ENCODE measurements at places on chromosomes 4 and X. TPM values are rescaled to one million over a fixed set of nuclear protein-coding genes. Genes with fewer than 3 reads are reported as not detected.

GPC3 gene
- 0.16 TPM for total RNA-seq

- DNase-seq: no peak
These were observed 234.4 kb upstream of the GPC4 start for GRCh38 chrX:133649651-133650050.

GRCh38 chrX:146707781-146708180 is 101.8 kb upstream of the CXorf51B start:
- DNase-seq: no peak

CXCL6 gene
- total RNA-seq: not detected

DNA sequence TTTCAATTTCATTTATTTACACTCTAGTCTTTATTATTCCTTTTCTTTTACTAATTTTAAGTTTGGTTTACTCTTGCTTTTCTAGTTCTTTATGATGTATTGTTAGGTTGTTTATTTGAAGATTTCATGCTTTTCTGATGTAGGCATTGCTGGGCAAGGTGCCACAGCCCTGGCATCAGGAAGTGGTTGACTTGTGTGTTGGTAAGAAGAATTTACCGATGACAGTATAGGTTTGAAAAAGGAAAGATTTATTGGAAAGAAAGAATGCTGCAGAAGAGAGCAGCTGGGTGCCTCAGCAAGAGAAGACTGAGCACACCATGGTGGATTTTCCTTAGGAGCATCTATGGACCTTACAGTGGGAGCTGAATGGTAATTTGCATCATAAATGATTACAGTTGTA is 153.2 kb downstream of the KLF8 start:
- DNase-seq: no peak

FBXL5 gene
- 48.4 TPM for total RNA-seq

DNAAF6 gene
- total RNA-seq: not detected

TRPC5OS gene
- not detected for total RNA-seq

DNA sequence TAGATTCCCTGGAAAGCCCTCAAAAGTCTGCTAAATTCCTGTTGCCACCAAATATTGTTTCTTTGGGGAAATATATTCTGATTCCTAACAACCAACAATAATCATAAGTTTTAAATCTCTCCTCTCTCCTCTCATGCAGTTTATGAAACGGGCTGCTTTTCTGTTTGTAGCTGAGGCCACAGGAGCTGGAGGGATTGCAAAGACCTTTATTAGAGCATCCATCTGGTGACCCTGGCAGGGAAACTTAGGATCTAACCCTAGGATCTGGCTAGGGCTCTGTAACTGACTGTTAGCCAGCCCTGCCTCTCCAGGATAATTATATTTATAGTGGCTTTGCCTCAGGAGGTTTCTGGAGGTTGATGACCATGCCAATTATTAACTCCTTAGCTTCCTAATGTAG is 56.9 kb downstream of the SMAD1 start:
- DNase-seq: no peak

DNA sequence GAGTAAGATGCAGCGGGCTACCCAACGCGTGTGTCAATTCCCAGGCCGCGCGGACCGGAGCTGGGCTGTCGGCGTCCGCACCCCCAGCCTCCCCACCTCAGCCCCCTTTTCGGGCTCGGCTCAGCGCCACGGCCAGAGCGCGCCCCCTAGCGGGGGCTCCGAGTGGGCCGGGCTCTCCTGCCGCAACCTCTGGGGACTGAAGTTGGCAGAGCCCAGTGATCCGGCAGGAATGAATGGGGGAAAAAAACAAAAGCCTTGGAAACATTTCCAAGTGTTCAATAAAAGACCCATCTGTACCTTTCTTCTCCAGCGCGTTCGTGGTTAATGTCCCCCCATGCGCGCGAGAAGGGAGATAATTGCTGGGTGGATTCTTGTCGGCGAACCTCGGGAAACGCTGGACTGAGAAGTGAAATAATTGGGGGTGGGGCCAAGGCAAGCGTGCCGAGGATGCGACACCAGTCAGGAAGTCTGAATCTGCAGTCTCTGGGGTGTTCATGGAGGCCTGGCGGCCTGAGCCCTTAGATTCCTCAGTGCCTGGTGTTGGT is 5.2 kb upstream of the ARX start:
- DNase-seq: peak; percentile 48

DNA sequence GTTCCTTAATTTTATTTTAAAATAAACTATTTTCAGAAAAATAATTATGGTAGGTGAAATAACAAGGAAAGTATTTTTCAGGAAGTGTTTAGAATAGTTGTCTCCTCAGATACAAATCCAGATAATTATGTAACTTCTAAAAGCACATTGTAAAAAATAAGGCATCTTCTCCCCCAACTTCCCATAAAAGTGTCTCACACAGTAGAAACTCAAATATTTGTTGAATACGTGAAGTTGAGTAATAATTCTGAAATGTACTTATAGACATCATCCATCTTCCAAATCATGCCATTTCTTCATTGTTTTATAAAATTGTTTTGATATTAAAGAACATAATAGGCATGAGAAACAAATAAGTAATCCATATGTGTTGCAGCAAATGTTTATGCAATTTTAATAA is 18.0 kb downstream of the SHISA3 start:
- no peak for DNase-seq

- DNase-seq: peak; percentile 64
These were observed 158.3 kb downstream of the CPE start for GRCh38 chr4:165537028-165537648.

DNA sequence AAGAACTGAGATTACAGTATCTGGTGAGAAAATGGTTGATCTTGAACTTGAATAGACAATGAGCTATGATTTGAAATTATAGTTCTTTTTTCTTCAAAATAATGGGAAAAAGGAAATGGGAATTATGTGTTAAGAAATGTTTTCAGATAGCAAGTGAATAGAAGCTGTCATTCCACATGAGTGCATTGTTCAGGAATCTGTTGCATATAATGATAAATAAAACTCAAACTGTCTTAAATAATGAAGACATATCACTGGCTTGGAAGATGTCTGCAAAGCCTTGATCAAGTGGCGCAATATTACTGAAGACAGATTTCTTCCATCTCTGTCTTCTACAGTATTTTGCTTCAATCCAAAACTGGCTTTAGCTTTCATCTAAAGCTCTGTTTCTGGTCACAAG is 479.3 kb upstream of the ZFP42 start:
- DNase-seq: no peak

DNA sequence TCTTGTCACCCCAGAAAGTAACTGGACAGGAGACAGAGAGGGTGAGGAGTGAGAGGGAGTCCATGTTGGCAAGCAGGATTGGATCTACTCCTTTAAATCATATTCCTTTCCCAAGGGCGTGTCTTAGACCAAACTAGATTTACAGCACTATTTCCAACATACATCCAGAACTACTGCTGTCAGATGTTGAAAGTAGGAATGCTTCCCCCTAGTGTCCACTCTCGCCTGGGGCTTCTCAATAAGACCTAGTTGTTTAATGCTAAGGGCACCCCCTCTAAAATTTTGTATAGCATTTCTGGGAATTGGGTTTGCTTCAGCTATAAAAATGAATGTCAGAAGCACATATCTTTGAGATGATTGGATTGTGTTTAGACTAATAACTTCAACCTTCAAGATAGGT is 13.3 kb downstream of the OFD1 start:
- DNase-seq: peak; percentile 70

- DNase-seq: peak; percentile 13
These were observed 49.4 kb downstream of the RPS6KA3 start for GRCh38 chrX:20217271-20217670.

- DNase-seq: peak; percentile 30
These were observed 86.3 kb upstream of the RAPGEF2 start for GRCh38 chr4:159016593-159017024.

DNA sequence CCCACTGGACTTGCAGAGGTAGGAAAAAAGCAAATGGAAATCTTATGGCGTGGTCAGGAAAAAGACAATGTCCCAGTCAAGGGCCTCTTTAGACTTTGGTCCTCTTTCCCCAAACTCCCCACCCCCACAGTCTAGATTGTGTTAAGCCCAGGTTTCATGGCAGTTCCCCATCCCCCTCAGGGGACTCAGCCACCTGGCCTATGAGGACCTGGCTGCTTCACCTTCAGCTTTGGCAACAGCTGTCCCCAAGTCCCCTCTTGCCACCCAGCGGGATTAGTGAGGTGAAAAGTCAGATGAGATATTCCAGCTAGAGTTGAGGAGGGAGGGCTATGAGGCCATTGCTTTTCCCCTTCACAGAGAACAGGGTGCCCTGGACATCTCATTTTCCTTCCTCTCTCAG is 457 bp downstream of the RIPPLY1 start:
- no peak for DNase-seq

DNA sequence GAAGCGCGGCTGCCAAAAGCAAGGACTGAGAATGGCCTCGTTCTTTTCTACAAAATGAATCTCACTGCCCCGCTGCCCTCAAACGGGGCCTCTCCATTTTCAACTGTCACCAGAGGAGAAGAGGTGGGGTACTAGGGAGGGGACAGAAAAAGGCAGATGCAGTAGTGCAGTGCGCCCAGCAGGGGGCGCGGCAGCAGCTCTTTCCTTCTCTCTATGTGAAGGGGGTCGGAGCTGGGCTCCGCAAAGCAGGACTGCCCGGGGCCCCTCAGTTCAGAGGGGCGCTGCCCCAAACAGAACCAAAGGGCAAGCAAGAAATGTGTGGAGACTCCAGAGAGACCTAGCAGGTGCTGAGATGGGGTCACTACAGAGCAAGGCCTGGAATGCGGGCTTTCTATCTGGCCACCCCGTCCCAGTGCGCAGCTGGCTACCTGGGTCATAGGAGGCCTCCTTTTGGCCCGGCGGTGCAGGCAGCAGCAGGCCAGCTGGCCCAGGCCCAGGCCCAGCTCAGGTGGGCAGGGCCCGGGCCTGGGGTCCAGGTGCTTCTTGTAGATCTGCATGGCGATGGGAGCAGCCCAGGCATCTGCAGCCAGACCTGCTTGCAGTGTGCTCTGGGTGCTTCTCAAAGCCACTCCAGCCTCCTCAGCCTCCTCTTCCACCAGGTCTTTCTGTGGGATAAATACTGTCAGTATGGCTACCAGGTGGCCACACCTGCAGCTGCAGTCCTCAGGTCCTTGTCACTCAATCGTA is 5.9 kb downstream of the IRAK1 start:
- peak; percentile 44 for DNase-seq

SH3RF1 gene
- total RNA-seq: 4.1 TPM

RAB33A gene
- total RNA-seq: 0.18 TPM

APBB2 gene
- total RNA-seq: 10.9 TPM

EDNRA gene
- 0.13 TPM for total RNA-seq
